ENCODE measurements at places on chromosomes 11 and 22.

- no peak for DNase-seq
Observed at GRCh38 chr22:31274017-31274416, 18.3 kb downstream of the PIK3IP1 start.

DNA sequence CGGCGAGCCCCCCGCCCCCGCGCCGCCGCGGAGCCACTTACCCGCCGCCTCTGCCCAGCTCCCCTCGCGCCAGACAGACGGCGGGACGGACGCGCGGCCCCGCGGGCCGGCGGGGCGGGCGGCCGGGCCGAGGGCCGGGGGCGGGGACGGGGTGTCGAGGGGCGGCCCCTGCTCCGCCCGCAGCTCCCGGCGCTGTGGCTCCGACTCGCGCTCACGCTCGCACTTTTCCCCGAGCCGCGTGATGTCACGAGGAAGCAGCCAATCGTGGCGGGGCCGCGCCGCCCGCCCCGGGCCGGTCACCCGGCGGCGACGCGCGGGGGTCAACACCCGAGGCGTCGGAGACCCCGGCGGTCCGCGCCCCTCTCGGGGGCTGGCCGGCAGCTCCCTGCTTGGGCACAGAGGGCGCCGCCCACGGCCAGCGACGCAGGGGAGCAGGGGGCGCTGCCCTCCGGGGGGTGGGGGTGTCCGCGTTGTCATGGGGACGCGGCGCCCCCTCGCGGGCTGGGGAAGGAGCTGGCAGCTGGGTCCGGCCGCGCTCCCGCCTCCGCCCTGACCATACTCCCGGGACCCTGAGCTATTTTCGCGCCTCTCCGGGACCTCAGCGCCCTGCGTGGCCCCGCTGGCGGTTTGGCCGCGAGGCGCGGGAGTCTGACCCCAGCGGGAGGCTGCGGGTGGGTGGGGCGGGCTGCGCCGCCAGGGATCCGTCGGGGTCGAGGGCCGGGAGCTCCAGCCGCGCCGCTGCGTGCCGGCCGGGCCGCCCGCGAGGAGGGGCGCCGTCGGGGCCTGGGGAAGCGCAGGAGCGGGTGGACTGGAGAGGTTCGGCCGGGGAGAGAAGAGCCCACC, at the start of gene CHRM4:
CHRM4 (minus strand) TSS at position 199 of the 843 bp plus-strand sequence. CDS start 5,219 bp downstream, outside the sequence.
- DNase-seq, result no peak

DNA sequence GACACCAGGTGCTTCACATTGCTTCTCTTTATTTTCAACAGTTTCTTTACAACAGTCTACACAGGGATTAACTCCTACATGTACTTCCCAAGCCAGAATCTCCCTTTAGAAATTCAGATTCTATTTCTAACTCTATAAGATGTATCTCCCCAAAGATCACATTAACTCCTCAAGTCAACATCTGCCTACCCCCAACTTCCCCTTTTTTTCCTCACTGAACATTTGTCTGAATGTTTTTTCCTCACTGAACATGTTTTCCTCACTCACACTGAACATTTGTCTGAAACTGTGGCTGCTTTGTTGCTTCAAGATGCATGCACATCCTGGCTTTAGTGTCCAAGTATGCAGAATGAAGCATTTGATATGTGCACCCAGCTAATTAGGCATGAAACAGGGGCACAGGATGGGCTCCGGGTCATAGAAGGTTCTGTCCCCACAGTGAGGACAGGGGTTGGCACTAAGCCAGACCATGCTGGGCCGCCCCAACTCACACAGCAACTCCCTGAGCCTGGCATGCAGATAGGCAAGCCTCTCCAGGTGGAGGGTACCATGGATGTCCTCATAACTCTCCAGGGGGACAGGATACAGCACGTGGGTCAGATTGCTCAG, 11.3 kb downstream of the PRAME start:
- no peak for DNase-seq

DNA sequence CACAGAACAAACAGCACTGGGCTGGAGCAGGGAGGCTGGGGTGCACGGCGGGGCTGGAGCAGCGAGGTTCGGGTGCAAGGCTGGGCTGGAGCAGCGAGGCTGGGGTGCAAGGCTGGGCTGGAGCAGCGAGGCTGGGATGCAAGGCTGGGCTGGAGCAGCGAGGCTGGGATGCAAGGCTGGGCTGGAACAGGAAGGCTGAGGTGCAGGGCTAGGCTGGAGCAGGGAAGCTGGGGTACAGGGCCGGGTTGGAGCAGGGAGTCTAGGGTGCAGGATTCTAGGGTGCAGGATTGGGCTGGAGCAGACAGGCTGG, 198.5 kb downstream of the BRD1 start:
- no peak for DNase-seq

DNA sequence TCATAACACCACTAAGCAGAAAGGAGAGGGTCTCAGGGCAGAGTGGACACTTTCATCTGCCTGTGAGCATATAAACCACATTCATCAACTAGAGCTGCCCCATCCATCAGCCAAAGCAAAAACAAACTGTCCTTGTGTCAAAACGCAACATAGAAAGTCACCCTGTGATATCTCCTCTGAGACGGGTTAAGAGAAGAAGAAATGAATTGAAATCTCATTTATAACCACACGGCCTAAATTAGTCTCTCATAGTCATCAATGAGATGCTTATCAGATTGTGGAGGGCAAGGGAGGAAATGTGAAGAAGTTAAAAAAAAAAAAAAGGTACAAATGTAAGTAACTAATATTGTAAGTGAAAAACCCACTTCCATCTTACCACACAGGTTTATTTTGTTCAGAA, 75.7 kb downstream of the SIK3 start:
- DNase-seq, result peak; percentile 65

GRCh38 chr11:65538915-65539743, 14.2 kb downstream of the SCYL1 start:
- DNase-seq, result no peak

DNA sequence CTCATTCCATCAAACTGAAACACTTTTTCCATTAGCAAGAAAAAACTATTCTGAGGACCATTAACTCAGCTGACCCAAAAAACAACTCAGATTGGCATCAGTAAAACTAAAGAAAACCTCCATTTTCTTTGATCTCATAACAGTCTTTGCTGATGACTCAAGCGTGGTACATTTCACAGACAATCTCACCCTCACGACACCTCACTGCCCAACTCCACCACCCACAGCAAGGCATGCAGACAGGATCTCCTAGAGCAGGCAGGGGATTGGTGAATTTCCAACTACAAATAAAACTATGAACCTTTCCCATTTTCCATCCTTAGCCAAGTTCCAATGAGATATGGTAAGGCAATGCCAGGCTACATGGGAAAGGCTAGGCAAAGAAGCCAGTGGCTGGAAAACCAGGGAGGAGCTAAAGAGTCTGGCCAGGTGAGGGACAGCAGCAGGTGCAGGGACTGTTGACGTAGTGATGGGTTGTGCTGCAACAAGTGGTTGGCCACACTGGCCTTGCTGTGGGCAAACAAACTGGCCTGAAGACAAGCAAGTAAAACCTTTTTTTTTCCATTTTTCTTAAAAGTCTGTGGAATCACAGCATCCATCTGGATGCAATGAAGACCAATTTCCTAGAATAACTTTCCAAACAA, 97.2 kb downstream of the SERGEF start:
- no peak for DNase-seq

Measured in CD4-positive, alpha-beta memory T cell (primary cell).